ENCODE measurements at places on chromosomes 1 and 21.

- no peak for DNase-seq
These were observed 328.8 kb downstream of the PLA2G4A start for GRCh38 chr1:187157552-187157951.

DNA sequence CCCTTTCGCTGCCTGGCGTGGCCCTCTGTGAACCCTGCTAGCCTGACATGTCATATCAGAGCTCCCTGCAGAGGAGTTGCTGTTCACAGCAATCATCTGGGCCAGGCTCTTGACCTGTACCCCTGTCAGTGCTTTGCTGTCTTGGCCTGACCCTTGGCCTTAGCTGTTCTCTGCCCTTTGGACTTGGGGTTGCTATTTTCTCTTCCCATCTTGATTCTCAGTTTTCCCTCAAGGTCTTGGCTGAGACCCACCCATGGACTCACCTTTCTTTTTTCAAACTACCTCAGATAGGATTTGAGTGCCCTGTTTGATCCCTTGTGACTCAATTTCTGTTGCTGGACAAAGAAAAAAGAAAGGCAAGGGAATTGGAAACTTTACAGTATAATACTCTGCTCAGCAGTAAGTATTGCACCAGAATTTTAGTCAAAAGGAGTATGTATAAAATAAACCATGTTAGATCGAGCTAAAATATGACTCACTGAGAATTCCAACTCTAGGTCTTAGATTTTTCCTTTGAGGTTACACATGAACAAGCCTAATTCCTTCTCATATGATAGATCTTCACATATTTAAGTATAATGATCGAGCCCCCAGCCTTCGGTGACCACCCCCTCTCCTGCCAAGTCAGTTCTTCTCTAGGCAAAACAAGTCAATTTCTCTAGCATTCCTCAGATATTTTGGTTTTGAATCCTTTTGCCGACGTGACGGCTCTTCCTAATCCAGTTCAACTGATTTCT, 110.5 kb downstream of the NGF start:
- DNase-seq = no peak

GRCh38 chr1:167064621-167065020, 25.6 kb downstream of the GPA33 start:
- no peak for DNase-seq

- DNase-seq = no peak
These were observed 4.0 kb upstream of the EXTL1 start for GRCh38 chr1:26017606-26018005.

DNA sequence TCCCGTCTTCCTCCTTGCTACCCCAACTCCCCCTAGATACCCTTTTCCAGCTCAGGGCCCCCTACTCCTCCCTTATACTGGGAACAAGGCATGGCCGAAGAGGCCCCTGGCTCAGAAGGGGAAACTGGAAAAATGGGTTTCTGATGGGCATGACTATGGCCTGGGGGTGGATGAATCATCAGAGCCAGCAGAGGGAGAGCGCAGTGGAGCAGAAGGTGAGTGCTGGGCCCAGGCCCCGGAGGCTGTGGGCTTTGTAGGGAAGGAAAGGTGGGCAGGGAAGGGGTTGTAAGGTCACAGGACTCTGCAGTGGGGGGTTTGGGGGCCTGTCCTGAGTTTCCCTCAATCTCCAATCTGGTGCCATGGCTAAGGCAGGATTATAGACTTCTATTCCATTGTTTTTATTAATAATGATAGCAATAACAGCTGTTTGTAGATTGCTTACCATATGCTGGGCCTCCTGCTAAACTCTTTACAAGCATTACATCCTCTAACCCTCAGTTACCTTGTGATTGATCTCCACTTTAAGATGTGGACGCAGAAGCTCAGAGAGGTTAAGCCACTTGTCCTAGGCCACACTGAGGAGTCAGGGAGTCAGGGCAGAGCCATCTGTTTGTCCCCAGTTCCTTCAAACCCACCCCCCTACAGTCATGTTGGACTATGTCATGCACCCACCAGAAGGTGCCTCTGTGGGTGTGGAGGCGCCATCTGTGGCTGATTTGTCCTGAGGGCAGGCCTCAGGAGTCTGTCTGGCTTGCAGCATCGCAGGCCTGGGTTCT, 36.2 kb upstream of the ZNF362 start:
- no peak for DNase-seq

DNA sequence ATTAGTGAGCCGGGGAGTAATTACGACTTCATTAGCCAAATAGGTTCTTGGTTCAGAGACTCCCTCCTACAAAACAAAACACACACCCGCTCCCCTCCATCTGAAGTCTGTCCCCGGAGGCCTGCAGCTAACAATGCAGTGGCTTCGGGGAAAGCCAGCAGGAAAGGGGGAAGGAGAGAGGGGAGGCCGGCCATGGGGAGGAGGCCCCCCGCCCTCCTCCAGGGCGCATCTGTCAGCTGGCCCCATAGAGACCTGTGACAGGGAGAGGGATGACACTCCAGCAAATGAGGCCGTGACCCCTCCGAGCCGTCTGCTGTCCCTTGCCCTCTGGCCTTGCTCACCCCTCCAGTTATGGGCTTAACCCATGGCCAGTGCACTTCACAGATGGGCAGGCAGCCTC, 12.1 kb upstream of the CNTN2 start:
- no peak for DNase-seq

DNA sequence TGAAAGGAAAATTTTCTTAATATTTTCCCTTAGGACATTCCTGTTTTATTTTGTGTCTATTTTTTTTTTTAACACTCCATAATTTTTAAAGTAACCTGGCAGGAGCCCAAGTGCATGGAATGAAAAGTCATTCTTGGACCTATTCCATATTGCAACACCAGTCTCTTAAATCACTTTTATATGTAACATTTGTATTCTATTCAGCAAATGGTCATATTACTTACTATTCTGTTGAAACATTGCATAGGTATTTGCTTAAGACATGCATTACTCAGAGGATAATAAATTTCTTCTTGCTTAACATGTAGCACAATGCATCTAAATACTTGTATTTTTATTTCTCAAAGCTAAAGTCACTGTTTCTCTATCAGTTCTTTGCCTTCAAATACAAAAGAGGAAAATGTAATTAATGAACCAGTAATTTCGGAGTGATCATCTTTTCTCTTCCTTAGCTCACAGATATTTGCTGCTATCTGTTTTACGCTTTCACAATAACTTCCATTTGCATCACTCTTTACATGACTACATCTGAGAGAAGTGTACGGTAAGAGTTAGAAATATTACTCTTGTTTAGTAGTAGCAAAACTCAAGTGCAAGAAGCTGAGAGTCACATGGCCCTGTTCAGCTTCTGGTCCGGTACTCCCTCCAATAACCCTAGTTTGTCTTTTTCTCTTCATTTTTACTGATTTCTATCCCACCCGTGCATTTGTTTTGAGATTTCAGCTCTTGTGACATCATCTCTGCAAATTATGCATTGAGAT, 394.8 kb downstream of the USP25 start:
- no peak for DNase-seq

GRCh38 chr1:24910751-24911650, 19.1 kb downstream of the RUNX3 start:
- peak; percentile 65 for DNase-seq

GRCh38 chr1:203325026-203325417, 19.7 kb downstream of the BTG2 start:
- peak; percentile 65 for DNase-seq

DNA sequence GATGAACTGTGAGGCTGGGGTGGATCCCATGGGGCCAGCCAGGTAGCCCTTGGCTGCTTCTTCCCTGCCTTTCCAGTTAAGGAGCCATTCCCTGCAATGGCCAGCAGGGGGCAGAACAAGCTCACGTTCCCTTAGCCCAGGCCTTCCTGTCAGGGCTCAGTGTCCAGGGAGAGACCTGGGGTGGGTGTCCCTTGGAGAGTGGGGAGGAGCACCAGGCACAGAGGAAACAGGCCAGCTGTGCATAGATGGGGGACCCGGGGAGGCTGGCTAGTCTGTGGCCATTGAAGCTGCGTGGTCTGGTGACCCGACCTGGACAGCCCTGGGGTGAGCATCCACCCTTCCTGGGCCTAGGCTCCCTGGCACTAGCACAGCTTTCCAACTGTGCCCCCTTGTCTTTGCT, 13.2 kb upstream of the EPS8L3 start:
- DNase-seq = peak; percentile 86

- no peak for DNase-seq
These were observed 21.3 kb upstream of the CCDC190 start for GRCh38 chr1:162882248-162882674.

DNA sequence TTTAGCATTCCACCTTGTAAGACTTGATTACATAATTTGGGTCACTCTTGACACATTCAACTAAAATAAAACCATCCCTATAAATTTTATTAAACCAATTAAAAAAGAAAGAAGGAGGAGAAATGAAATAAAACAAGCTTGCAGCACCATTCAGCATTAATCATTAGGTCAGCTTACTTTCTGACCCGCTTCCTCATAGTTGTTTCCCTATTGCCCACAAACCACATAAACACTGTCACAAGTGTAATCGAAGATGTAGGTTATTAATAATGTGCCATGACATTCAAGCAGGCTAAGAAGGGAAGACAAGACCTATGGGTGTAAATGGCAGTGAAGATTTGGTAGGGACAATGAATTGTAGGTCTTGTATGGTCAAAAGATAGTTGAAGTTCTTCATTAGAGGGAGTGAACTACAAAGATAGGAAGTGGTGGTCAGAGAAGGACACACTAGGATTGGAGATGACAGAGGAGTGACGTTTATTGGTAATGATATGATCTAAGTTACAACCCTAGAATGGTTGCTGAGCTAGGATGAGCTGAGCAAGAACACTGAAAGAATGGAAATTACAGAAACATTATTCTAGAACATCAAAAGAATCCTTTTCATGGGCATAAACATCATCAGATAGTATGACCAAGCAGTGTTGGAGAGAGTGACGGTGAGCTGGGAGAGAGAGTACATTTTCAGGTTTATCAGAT, 231.5 kb downstream of the KCNT2 start:
- no peak for DNase-seq

GRCh38 chr1:201719812-201720521, 109.0 kb upstream of the IPO9 start:
- no peak for DNase-seq

- no peak for DNase-seq
These were observed 73.9 kb upstream of the RGL1 start for GRCh38 chr1:183730886-183731573.

DNA sequence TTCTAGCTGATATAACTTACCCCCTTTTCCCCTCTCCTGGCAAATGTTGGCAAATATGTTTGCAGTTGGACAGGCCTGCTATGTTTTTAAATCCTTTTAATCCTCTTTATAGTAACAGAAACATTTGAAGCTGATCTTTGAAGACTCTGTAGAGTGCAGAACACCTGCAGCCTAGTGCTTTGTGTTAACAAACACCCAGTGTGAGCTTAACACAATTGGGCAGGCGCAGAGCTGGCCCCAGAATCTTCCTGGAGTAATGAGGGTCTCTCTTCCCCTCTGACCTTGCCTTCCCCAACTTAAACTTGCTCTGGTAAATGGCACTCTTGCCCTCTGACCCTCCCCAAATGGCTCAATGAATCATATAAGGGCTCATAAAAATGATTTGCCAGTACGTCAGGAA, 247.9 kb upstream of the LYPLAL1 start:
- no peak for DNase-seq

GRCh38 chr1:150560011-150560438, 10.8 kb downstream of the ADAMTSL4 start:
- DNase-seq = peak; percentile 85
